ENCODE measurements at places on chromosomes 6 and 20.

DNA sequence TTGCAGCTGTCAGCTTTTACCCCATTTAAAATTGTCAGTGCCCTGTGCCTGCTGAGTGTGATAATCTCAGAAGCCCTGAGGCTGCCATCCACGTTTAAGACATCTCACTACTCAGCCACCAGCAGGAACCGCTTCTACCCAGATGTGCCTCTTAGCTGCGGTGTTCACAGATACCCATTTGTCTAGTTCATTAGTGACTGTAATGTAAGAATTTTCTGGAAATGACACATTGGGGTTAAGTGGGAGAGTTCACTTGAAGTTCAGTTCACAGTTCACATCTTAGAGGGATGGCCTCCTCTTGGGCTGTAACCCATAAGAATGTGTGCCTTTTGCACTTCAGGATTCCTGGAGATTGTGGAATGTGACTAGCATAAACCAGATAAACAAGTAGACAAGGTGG is 477.7 kb downstream of the BTBD3 start:
- no peak for DNase-seq

GRCh38 chr6:122641819-122642218 is 31.6 kb downstream of the PKIB start:
- DNase-seq: no peak

DNA sequence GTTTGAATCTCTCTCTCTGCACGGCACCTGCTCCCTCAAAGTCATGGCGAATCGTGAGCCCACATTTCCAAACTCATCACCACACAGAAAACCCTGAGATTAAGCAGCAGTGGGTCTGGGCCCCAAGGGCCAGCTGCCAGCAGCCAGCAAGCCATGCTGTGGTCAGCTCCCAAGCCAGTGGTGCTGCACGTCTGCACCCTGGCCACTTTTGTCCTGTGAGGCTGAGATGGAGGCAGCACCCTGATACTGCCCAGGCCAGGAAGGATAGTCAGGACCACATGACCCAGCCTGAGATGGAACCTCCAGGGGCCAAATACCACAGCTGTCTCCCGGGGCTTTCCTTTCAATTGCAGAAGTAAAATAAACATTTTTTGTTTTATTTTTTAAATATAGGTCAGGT is 93.9 kb downstream of the PRND start:
- DNase-seq: no peak

- DNase-seq: no peak
These were observed 42.8 kb upstream of the ARFGEF2 start for GRCh38 chr20:48878534-48879248.

DNA sequence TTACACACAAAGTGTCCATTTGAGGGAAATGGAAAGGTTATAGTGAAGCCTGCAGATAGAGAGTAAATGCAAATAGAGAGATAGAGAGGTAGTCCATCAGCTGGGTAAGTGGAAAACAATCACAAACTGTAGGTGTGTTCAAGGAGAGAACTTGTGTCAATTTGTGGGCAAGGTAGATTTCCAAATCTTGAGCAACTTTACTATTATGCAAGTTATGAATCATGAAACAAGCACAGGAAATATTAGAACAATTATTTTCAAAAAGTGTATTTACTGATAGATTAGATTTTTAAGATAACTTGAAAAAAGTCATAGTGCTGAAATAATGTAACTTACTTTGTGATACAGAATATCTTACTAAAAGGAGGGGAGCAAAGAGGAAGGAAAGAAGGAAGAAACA is 792.9 kb downstream of the EYS start:
- DNase-seq: no peak

DNA sequence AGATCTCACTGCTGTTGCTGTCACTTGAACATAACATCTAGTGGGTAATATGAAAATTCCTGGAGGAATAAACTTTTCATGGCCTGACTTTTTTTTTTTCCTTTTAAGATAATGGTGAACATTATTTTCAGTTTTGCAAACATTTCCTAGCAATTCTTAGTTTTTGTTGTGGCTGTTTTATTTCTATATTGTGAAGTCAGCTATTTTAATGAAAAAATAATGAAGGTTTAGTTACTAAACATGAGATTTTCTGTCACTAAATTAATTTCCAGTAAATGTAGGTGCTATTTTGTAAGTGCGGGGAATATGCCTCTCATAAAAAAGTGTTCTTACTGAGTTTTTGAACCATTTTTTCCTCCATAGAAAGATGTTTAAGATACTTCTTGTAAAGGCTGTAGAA is 23.4 kb upstream of the FAM209A start:
- no peak for DNase-seq

DNA sequence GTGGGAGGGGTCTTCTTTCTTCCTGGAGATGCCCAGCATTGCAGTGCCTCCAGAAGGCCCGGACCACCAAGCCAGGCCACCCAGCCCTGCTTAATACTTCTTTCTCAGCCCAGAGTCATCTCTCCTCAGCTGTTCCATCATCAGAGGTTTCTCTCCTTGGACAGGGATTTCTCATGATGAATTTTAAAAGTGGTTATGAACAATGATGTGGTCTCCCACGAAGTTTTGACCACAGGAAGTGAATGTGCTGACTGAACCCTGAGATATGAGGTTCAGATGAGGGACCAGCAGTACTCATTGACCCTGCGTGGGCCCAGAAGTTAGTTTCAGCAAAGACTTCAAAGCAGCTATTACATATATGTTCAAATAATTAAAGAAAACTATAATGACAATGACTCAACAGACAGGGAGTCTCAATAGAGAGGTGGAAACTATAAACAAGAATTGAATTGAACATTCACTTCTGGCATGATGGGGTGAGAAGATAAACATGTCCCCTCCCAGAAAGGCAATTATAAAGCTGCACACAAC is 114.5 kb upstream of the SLC22A16 start:
- no peak for DNase-seq

GRCh38 chr6:113893866-113894265 is 36.7 kb downstream of the MARCKS start:
- no peak for DNase-seq

GRCh38 chr6:154953644-154954043 is 41.5 kb upstream of the TIAM2 start:
- DNase-seq: no peak

Data from GM12864 (cell line).